ENCODE measurements at places on chromosomes 11 and 22.
A peak's percentile ranks its signal among the peaks of the same experiment; 100 is the strongest.

GRCh38 chr11:102451041-102451680 lies 1.4 kb downstream of the TMEM123 start:
- DNase-seq, result no peak

GRCh38 chr11:117265745-117266144 lies 25.4 kb upstream of the BACE1-AS start:
- no peak for DNase-seq

- DNase-seq, result no peak
Observed at GRCh38 chr11:1041471-1041870, 5.0 kb upstream of the MUC6 start.

DNA sequence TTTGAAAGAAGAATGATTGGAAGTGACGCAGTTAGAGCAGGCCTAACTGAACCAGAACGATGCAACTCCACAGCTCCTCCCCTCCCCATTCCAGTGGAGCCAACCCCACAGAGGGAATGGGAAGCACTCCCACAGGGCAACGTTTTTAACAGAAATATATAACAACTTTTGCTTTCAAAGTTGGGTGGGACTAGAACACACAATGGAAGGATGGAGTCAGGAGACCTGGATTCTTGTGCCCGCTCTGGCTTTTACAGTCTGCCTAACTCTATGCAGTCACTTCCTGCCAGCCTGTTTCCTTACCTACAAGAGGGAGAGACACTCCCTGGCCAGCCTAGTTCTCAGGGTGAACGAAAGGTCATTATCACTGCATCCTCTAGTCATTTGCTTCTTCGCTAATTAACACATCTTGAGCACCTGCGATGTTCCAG lies 75.5 kb downstream of the PACSIN2 start:
- no peak for DNase-seq

- no peak for DNase-seq
Observed at GRCh38 chr11:134561331-134561720, 149.3 kb upstream of the B3GAT1 start.

- DNase-seq, result peak; percentile 68
Observed at GRCh38 chr11:119666463-119667131, 62.4 kb downstream of the NECTIN1 start.

Data from HL-60 (cell line).